ENCODE measurements at places on chromosomes 12 and 14.
A peak's percentile ranks its signal among the peaks of the same experiment; 100 is the strongest.

DNA sequence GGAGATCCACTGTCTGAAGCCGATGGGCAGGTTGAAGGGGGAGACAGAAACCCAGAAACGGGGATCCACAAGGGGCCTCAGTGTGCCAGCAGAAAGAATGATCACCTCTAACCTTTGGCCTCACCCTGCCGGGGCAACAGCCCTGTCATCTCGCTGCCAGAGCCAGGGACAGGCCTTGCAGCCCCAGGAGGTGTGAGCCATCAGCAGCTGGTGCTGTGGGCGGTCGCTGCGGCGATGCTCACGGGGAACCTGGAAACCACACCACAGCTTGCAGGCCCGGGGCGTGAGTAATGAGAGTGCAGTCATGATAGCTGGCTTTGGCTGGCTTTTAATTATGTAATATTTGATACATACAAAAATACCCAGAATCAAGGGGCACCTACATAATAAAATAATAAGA, 4.7 kb upstream of the TTC7B start:
- DNase-seq, result peak; percentile 84

DNA sequence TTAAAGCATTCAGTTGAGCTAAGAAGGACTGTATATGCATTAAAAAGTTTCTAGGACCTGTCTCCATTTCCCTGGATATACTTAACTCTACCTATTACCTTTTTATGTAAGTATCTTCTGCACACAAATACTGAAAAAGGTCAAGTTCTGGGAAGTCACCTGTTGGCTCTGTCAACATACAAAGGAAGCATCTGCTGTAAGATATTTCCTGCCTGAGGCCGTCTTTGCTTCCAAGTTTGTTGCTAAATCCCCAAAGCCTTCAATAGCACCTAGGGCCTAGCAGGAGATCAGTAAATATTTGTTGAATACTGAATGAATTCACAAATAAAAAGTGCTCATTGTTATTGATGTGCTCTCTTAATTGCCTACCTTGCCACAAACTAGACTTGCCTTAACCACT, 188.4 kb downstream of the DUSP6 start:
- no peak for DNase-seq

DNA sequence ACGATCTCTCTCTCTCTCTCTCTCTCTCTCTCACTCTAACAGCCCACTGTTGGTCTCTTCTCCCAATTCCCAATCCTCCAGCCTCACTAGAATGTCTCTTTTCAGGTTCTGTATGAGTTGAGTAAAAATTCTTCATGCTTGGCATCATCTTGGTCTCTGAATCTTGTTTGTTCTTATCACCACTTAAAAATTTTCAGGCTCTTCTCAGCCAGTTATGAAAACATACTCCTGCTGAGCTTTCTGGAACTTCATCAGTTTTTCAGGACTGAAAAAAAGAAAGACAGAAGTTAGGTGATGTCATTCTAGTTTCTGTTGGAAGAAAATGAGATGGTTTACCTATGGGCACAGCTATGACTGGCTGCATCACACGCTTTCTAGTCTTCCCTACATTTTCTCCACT, 11.5 kb upstream of the IL22 start:
- no peak for DNase-seq

GRCh38 chr12:45273717-45274271, 57.9 kb downstream of the ANO6 start:
- no peak for DNase-seq

DNA sequence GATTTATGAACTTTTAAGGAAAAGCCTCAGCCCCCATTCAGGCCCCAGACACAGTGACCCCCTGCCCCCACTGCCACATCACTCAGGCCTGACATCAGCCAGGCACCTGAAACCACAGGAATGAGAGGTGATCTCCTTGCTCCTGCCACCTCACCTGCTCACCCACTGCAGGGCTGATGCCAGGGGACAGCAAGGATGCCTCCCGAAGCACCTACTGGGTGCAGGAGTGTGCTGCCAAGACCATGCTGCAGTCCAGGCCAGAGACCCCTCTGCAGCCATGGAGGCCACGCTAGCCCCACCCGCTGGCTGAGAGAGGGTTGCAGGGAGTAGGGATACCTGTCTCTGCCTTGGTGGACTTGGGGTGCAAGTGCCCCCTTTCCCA, 18.6 kb upstream of the KRT7 start:
- DNase-seq, result no peak

- DNase-seq, result no peak
Measured at GRCh38 chr12:114457620-114458019, 51.7 kb upstream of the TBX5 start.

DNA sequence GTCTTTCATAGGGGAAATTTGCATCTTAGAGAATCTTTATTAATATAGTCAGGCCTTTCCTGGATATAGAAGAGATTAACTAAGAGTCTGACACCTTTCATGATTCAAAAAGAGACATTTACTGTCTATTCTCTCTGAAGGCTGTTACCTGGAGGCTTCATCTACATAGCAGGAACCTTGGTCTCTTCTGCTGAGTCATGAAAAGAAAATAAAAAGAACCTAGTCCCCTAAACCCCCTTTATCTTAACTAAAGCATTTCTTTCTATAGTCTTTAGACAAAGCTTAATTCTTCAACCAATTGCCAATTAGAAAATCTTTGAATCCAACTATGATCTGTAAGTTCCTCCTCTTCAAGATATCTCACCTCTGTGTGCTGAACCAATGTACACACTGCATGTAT, 33.1 kb downstream of the RPS29 start:
- no peak for DNase-seq

GRCh38 chr12:78189656-78190055, 359.0 kb downstream of the NAV3 start:
- no peak for DNase-seq

GRCh38 chr14:32980178-32980901, 41.7 kb downstream of the NPAS3 start:
- DNase-seq, result no peak

- no peak for DNase-seq
Measured at GRCh38 chr12:124527861-124528561, 39.4 kb downstream of the NCOR2 start.

DNA sequence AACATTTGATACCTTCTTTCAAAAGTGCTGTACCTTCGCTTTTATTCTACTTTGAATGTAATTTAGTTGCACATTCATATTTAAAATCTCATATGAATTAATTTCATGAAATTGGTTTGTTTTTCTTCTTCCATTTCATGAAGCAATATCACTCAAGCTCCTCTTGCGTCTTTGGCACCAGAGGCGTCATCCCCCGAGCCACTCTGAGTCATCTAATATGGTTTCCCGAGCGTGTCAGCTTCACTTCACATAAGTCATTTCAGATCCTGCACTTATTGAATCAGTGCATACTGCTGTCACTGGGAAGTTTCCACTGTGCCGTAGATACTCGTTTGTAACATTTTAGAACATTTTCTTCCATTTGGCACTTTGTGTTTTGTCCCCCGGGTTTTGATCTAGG, 105.6 kb downstream of the SLC25A47 start:
- no peak for DNase-seq

- no peak for DNase-seq
Measured at GRCh38 chr12:54740882-54741281, 92.7 kb upstream of the DCD start.

- no peak for DNase-seq
Measured at GRCh38 chr12:87511371-87511770, 517.8 kb downstream of the C12orf50 start.

GRCh38 chr12:11461433-11461832, 66.1 kb upstream of the PRB2 start:
- no peak for DNase-seq

- DNase-seq, result no peak
Measured at GRCh38 chr12:114888448-114888847, 204.5 kb upstream of the TBX3 start.
